ENCODE measurements at places on chromosomes 5 and 9.

DNA sequence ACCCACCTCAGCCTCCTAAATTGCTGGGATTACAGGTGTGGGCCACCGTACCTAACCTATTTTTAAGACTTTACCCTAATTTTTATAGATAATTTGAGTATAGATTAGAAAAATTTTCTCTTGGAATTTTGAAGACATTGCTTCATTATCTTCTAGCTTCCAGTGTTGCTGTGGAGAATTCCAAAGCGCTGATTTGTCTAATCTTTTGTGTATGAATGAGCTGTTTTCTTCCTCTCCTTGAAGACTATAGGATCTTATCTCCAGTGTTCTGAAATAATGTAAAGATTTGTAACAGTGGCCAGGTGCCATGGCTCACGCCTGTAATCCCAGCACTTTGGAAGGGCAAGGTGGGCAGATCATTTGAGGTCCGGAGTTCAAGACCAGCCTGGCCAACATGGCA lies 5.7 kb upstream of the SNX24 start:
- no peak for DNase-seq

GRCh38 chr5:43192558-43193180 lies 644 bp downstream of the NIM1K start:
- no peak for DNase-seq

DNA sequence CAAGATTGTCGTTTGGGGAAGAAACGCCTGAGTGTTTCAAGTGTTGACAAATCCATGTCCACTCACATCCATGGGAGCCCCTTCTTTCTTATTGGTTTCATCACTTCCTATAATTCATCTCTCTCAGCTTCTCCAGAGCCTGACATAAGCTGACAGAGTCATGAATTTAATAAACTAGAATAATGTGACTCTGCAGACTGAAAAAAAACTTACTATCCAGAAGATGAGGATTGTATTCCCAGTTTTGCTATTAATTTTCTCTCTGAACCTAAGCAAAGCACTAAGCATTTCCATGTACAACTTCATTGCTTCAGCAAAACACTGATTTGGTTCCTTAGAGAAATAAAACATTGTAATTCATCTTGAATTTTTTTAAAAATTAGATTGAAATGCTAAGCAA lies 691.8 kb downstream of the MTRR start:
- DNase-seq, result no peak

- no peak for DNase-seq
Observed at GRCh38 chr9:23557689-23558088, 268.4 kb downstream of the ELAVL2 start.

DNA sequence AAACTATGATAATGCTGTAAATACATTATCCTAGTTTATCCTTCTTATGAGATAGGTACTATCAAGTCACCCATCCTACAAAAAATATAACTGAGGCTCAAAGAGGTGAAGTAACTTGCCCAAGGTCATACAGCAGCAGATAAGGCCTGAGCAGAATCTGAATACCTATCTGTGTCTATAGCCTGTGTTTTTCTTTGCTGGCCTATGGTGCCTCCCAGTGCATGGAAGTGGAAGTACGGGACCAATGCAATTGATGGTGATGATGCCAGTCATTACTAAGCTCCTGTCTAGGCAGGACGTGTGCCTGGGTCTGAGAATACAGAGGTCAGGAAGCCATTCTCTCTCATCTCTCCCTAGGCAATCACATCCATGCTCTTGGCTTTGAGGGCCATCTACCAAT lies 67.8 kb downstream of the FAT2 start:
- DNase-seq, result no peak

- DNase-seq, result no peak
Observed at GRCh38 chr9:108300306-108301287, 555.2 kb downstream of the ACTL7B start.

All from HS-27A (cell line).